ENCODE measurements at places on chromosomes 4 and X.

DNA sequence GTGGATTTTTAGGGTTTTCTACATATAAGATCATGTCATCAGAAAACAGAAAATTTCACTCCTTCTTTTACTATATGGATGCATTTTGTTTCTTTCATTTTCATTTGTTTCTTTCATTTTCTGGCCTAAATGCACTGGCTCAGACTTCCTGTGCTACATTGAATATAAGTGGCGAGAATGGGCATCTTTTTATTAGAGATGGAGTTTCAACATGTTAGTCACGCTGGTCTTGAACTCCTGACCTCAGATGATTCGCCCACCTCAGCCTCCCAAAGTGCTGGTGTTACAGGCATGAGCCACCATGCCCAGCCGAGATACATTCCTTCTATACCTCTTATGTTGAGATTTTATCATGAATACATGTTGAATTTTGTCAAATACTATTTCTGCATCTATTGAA, 61.8 kb downstream of the BRWD3 start:
- no peak for DNase-seq

DNA sequence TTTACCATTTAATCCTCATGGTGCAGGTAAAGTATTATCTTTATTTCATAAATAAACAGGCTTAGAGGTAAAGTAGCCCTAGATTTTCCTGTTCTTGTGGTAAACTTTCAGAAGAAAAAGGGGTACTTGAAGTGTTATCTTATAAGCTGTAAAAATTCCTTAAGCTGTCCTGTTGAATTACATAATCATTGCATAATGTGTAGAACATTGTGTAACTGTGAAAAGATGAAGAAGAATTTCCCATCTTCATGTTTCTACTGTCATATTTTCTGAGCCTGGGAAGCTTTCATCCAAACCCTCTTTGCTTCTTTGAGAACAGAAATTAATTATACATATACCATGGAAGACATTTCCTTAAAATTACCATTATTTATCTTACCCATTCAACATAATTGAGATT, 90.5 kb downstream of the ELOVL6 start:
- DNase-seq: no peak

- DNase-seq: no peak
Measured at GRCh38 chr4:110634350-110635162, 11.7 kb upstream of the PITX2 start.

DNA sequence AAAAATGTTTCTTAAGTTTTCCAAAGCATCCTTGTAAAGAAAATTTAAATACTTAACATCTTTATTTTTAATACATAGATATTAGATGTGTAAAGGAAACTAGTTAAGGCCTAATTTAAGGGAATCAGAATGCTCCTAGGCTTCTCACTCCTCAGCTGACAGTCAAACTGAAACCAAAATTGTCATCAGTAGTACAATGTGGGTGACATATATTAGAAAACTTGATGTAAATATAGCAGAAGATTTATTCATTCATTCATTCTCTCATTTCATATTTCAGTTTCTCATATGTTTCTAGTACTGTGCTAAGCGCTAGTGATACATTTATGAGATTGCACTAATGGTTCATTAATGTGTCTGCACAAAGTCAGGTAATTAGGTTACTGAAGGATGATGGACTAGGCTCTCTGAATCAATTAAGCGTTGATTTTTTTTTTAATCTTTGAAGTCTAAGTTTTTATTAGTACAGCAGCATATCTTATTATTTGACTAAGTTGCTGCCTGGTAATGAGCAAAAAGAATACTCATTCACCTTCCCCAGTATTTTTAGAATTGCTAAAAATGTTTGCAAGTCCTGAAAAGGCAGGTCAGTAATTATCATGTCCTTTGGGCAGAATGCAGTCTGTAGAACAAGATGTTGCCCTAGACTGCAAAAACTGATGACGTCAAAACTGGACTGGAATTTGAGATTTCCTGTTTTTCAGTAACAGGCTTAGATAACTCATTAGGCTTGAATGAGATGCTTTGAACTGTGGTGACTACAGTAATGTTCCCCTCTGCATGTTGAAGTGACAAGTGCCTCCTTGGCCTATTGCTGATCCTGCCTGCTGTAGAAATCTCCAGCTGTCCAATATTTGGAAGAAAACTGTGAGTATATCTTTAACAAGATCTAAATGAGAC, 128.7 kb downstream of the ARHGAP24 start:
- no peak for DNase-seq

DNA sequence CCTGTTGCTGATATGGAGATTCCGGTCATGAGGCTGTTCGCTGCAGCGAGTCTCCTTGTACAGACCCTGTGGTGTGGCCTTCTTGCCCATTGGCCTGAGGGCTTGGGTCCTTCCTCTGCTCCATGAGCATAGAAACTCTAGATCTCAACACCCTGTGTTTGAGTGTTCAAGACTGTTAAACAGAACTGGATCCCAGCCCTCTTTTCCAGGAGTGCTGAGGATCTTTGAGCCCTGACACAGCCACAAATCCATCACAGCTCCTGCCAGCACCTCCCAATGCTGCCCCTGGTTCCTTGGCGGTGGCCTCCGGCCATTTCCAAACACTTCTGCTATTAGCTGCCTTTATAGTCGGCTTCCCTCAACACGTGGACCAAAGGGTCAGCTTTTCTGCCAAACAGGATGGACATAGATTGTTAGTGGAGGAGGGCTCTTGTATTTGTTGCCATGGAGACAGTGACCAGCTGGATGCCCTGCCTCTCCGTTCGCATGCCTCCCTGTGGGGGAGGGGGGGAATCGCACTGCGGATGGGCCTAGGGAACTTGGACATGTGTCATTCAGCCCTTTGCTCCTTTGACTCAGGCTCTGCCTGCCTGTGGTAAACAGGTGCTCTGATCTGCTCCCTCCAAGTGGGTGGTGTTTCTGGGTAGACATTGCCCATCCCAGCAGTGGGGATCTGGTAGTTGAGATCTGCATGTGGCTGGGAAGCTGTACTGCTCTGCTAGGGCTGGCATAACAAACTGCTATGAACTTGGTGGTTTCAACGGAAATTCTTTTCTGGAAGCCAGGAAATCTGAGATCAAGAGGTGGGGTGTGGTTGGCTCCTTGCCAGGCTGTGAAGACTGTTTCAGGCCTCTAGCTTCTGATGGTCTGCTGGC, 6.9 kb upstream of the WDR1 start:
- no peak for DNase-seq

DNA sequence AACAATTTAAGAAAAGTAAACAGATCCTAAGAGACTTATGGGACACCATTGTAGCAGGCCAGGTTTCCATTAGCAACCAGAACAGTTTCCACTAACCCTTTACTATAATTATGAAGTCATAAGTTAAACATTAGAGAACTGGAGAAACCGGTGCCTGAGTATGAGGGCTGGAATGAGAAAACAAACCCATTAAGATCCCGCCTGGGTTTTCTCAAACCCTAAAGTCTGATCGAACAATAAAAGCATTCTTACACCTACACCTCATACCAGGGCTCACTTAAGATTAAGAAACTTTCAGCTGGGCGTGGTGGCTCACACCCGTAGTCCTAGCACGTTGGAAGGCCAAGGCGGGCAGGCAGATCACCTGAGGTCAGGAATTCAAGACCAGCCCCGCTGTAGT, 13.7 kb upstream of the DHX15 start:
- DNase-seq: no peak

- no peak for DNase-seq
Measured at GRCh38 chr4:109675843-109676242, 27.4 kb downstream of the CASP6 start.

DNA sequence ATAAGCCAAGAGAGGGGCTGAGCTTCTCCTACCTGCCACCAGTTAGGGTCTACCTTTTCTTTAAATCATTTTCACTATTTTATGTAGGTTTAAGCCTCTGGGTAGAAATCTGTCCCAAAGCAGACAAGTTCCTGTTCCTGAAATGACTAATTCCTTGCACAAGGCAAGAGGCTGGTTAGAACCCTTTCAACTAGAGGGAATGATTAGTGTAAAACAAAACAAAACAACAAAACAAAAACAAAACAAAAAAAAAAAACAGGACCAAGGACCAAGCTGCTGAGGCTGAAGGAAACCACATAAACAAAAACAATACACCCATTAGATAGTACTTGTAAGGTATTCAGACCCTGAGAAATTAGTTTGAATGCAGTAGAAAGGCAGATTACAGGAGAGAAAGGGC, 62.7 kb downstream of the MAML3 start:
- DNase-seq: no peak

DNA sequence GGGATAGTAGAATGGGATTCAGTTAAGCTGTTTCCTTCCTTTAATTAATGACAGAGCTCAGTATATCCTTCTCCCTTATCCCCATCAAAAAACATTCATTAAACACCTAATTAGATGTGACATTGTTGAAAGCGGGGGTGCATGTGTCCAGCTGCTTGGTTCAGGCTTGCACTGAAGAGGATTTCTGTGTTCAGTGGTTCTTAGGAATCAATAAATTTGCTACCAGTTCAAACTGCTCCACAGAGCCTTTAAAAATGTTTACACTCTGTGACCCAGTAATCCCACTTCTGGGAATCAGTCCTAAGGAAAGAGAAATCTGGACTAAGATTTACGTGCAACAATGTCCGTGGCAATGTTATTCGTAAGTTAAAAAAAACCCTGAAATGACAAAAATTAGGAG, 7.2 kb upstream of the TMEM255A start:
- no peak for DNase-seq

DNA sequence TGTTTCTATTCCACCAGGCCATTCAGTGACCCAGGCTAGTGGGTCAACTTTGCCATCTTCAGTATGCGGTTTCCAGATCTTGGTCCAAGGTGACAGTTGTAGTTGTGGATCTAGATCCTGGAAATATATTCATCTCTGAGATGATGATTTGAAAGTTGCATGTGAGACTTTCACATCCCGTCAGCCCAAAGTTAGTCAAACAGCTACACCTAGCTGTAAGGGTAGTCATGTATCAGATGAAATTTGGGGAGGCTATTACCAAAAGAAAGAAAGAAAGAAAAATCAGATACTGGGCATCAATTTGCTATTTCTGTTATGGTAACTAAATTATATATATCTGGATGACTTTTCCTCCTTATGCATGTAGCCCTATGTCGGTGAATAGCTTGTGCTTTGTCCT, 259.4 kb upstream of the ARX start:
- DNase-seq: no peak

Data from NCI-H1930 (cell line).